ENCODE measurements at places on chromosomes 12 and 14.

- DNase-seq: no peak
Measured at GRCh38 chr12:114412307-114412706, 6.4 kb upstream of the TBX5 start.

- DNase-seq: no peak
Measured at GRCh38 chr14:63224196-63224595, 20.0 kb downstream of the RHOJ start.

GRCh38 chr14:51652168-51653078 is 713 bp downstream of the FRMD6 start:
- DNase-seq: peak; percentile 36

DNA sequence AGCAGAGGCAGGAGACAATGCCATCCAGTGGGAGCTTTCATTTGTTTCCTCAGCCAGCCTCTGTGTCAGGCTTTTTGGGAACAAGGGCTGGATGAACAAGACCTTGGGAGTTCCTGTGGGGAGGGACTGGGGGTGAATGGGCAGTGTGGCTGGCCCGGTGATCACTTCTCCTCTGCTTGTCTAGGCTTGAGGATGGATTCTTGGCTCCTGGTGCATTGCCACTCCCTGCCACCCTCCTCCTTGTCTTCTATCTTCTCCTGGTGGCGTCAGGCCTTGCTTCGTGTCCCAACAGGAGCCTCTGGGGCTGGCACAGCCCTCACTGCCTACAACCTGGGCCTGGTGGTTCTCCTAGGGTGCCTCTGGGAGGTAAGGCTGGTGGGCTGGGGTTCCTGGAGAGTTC is 25.0 kb upstream of the KCNA5 start:
- no peak for DNase-seq

DNA sequence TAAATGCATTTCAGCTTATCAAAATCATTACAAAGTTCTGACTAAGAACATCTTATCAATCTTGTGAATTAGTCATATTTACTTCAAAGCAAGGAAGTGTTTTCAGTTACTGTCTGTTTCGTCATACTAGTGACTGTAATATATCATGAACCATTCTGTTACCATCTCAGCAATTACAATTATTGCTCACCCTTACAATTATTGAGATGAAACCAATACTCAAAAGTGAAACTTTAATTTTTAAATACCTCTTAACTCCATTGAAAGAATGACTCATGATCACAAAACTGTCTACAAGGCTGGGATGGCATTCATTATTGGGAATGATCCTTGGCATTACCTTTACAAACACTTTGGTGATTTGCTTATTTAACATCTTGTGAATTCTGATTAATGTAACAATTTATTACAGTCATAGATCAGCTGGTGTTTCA is 90.3 kb downstream of the RPS6KA5 start:
- no peak for DNase-seq

DNA sequence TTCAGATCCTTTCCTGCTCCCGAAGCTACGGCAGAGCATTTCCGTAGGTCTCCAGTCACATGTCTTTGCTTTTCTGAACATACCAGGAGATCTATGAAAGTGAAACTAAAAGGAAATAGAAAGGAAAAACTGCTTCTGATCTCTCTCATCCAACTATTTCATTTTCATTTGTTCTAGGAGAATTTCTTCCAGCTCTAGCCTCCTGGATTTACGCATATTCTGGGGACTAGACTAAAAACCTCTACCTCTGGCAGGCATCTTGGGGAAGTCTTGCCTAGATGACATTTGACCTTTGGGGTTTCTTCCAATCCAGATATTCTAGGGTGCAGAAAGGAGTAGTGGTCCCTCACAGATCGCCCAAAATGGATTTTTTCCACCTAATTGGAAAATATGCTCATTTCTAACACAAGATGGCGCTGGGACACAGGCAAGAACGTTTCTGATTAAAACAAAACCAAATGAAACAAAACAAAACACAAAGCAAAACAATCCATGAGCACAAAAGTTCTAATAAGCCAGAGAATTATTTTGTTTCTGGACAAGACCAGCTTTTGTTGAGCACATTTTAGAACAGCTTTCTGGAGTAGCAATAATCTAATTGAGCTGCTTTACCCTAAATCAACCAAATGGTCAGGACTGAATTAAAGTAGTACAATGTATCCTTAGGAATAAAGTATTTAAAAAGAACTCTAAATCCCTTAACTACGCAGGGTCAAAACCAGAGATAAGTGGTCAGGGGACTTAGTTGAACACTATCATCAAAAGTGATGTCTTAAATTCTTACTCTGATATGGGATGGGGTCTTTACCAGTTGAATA is 12.3 kb upstream of the PARP11 start:
- DNase-seq: peak; percentile 41

DNA sequence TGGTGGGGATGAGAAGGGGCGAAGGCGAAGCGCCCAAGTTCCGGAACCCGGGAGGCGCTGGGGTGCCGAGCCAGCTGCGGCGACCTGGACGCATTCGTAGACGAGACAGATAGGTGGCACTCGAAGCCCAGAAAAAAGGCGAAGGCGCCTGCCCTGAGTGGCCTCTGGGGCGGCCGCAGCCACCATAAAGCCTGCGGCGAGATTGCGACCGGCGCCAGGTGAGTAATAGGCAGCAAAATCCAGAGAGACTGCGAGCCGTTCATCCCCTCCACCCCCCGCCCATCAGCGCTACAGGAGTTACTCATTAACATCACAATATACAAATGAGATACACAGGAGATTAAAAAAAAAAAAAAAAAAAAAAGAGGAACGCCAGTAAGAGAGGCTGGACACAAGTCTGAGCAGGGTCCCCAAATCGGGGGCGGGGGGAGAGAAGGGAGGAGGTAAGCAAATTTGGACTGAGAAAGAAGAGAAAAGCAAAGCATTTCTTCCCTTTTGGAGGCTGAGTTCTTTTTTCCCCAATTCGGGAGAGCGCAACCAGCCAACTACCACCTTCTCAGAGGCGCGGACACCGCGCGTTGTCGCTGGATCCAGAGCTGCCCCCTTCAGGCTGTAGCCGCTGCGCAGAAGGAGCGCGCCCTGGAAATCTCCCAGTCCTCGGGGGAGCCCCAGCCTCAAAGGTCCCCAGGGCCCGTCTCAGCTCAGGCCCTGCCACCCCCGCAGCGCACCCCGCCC is 15.7 kb downstream of the TBX3 start:
- DNase-seq: peak; percentile 45

- no peak for DNase-seq
Measured at GRCh38 chr12:123149501-123150274, 1.2 kb downstream of the PITPNM2 start.

GRCh38 chr12:66319266-66319954 is 17.1 kb downstream of the HELB start:
- DNase-seq: no peak

- DNase-seq: no peak
Measured at GRCh38 chr12:114623737-114624136, 60.2 kb downstream of the TBX3 start.

GRCh38 chr14:88040146-88040545 is 35.2 kb downstream of the GPR65 start:
- DNase-seq: no peak

DNA sequence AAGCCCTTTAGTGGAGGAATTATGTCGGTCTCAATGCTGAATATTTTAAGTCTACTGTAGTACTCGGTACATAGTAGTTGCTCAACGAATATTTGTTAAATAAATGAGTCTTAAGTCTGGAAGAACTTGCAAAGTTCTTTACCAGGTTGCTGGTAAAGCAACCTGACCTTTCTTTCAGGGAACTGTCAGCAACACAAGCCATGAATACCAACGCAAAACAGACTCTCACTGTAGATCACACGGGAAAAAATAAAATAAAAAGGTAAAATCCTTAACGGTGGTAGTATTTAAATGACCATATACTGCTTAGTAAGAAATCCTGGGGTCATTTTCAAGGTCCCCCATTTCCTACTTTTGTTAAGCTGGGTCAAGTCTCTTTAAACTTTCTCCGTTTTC is 447 bp upstream of the NUBPL start:
- DNase-seq: no peak

DNA sequence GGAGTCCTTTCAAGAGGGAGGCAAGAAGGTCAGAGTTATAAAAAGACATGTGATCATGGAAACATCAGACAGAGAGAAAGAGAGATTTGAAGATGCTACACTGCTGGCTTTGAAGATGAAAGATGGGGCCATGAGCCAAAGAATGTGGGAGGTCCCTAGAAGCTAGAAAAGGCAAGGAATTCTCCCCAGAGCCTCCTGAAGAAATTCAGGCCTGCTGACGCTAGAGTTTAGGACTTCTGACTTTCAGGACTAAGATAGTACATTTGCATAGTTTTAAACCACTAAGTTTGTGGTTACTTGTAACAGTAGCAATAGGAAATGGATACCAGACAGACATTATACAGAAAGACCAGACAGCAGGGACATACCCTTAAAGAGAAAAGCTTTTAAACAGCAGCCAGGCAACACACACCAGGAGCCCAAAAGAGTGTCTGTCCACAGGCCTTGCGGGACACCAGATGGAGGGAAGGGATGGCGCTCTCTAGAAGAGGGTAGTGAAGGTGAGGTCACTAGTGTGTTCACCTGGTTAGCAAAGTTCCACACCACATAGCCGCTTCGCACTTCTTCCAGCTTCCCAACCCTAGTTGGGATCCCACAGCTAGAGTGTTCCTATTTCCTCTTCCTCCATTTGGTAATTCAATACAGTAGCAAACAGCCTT is 29.7 kb upstream of the CEBPE start:
- DNase-seq: no peak

DNA sequence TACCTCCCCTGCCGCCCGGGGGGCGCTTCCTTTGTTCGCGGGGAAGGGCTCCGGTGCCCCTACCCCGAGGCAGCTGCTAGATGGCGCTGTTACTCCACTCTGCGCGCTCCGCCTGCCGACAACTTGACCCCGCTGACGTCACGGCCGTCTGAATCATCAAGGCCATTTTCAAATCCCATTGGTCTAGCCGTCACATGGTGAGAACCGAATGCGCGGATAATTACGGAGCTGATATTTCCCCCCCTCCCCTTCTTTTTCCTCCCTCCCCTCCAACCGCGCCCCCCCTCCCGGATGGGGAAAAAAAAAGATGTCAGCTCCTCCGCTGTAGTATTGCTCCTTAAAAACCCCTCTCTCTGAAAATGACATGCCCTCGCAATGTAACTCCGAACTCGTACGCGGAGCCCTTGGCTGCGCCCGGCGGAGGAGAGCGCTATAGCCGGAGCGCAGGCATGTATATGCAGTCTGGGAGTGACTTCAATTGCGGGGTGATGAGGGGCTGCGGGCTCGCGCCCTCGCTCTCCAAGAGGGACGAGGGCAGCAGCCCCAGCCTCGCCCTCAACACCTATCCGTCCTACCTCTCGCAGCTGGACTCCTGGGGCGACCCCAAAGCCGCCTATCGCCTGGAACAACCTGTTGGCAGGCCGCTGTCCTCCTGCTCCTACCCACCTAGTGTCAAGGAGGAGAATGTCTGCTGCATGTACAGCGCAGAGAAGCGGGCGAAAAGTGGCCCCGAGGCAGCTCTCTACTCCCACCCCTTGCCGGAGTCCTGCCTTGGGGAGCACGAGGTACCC is at the start of gene HOXC10:
Gene HOXC10, plus strand, starts transcription at position 246 of the 791 bp plus-strand sequence. Its CDS starts 114 bp downstream, at position 360.
- DNase-seq: peak; percentile 74

GRCh38 chr12:121530600-121531355 is 50.0 kb downstream of the KDM2B start:
- peak; percentile 68 for DNase-seq

DNA sequence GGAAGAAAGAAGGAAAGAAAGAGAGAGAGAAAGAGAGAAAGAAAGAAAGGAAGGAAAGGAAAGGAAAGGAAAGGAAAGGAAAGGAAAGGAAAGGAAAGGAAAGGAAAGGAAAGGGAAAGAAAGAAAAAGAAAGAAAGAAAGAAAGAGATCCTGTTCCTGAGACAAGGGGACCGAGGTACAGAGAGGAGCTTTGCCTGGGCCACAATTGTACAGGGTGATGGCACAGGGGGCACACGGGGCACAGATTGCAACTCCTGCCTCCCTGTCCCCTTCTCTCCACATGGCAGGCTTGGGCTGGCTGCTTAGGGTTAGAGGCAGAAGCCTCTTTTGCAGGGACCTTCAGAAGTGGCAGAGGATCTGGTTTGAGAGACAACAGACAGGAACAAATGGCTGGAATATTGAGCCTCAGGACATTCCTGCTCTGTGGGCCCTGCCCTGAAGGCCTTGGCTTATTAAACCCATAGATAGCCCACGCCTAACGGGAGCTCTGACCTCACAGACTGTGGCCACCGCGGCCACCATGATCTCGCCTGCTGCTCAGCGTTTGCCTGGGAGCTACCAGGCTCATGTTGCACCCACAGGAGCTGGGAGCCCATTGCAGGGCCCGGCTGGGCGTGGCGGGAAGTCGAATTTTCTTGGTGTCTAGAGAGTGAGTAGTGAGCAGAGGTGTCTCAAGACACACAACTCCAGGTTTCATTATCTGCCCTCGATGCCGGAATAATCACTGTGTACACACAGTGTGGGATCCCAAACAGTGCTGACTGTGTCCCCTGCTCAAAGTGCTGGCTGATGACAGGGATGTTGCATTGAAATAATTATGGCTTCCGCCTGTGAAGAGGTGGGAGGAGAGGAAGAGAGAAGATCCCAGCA is 147.9 kb upstream of the NCOR2 start:
- DNase-seq: no peak

DNA sequence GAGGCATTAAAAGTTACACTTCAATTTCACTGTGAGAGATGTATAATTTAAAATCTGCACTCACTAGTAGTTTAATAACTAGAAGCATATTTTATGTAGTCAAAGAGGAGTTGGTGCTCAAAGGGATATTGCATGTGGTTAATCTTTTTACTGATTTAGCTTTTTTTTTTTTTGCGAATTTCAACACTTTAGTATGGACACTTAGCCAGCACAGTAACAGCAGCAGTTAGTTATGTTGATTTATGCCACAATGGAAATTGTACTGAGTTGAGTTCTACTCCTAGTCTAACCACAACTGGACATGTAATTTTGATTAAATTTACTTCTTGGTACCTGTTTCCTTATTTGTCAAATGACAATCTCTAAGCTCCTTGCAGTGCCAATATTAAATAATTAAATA is 104.2 kb downstream of the RERG start:
- DNase-seq: no peak

- no peak for DNase-seq
Measured at GRCh38 chr12:120266180-120266870, 795 bp upstream of the PXN start.

DNA sequence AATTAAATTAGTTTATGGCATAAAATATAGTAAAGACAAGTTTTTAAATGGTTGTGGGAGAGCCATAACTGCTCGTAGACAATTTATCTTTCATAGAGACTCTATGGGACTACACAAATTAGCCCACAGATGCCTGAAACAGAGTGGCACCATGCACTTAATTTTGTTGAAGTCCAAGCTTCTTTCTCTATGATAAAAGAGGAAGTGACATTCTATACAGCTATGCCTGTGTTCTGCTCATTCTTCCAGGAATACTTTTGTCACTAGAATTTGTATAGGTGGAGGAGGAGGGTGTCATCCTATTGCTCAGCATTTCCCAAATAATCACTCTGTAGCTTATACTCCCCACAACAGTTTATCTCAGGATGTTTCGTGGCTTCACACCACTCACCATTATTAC is 43.7 kb upstream of the KICS2 start:
- no peak for DNase-seq

DNA sequence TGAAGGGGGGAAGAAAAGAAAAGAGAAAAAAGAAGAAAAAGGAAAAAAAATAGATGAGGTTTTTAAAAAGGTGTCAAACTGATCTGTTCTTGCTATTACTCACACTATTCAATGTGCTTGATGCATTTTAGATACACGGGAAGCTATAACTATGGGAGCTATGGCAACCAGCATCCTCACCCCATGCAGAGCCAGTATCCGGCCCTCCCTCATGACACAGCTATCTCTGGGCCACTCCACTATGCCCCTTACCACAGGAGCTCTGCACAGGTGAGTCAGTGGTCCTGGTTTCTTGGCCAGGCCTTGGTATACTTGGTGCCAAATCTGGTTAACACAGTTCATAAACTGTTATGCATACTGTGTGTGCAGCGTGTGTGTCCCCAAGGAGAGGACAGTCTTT is 24.0 kb upstream of the RIC8B start:
- DNase-seq: no peak
